ENCODE measurements at places on chromosomes 4 and X.
A peak's percentile ranks its signal among the peaks of the same experiment; 100 is the strongest.

GRCh38 chr4:11436673-11437072 is 8.0 kb upstream of the HS3ST1 start:
- peak; percentile 12 for DNase-seq

DNA sequence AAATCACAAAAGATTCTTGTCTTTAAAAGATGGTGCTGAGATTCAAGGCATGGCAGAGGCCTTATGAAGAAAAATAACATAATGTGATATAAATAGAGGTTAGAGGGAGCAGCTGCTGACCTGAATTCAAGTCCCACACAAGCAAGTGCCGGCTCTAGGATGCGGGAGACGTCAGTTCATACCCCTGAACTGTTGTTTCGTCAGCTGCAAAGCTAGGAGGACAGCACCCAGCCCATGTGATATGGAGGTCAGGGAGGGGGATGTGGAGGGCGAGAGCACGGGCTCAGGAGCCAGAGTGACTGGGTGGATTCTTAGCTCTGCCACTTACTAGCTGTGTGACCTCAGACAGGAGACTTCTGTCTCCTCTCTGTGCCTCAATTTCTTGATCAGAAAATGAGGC is 77.9 kb downstream of the JAKMIP1 start:
- no peak for DNase-seq

DNA sequence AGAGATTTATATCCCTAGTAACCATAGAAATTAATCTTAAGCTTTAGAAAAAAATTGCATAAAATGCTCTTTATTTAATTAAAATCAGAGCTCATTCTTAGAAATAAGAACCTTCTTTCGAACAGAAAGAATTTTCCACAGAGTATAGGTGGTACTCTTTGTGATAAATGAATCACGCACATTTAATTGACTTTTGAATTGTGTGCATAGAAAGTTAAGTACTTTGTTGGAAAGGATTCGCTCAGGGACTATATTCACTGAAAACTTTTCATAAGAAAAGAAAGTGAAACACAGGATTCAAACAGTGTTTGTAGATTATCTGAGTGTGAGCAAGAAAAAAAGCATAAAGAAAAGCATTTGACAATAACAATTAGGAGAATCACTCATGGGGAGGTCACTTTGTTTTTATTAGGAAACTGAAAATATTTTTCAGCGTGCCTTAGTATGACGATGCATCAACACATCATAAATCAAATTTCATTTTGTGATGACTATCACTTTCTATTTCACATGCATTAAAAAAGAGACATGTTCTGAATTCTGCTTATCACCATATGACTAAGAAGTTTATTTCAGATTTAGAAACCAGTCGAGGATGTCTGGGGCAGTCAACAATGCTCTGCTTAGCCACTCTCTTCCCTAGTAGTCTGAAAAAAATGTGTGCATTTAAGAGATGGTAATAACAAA is 49.5 kb downstream of the STX18 start:
- no peak for DNase-seq

GRCh38 chrX:3154386-3154975 is 113.2 kb downstream of the ARSF start:
- DNase-seq = no peak

- no peak for DNase-seq
These were observed 18.0 kb upstream of the TMSB4X start for GRCh38 chrX:12956704-12957534.

DNA sequence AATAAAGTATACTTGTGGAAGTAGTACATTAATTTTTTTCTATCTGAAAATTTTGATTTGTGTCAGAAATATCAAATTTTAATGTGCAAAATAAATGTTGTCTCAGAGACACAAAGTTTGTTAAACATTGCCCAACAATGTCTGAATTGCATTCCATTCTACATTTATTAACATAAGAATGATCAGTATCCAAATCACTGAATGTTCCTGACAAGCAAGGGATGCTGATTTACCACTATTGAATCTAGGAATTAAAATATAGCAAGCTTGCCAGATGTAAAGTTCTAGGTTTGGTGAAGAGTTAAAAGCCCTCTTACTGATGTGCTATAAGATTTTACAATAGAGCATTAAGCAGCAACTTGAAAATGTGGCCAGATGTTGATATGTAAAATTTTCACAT is 489.2 kb upstream of the CTSO start:
- no peak for DNase-seq

GRCh38 chr4:12791536-12791935 is 692.6 kb downstream of the RAB28 start:
- DNase-seq = no peak

DNA sequence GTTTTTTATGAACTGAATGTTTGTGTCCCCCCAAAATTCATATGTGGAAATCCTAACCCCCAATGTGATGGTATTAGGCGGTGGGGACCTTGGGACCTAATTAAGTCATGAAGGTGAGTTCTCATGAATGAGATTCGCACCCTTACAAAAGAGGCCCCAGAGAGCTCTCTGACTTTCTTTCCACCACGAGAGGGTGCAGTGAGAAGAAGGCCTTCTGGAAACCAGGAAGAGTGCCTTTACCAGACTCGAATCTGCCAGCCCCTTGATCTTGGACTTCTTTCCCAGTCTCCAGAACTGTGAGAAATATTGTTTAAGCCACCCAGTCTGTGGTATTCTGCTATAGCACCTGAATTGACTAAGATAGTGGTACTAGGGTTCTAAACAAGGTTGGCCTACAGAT is 40.8 kb downstream of the STK26 start:
- peak; percentile 15 for DNase-seq

GRCh38 chr4:120156120-120156718 is 89.6 kb upstream of the MAD2L1 start:
- peak; percentile 12 for DNase-seq

DNA sequence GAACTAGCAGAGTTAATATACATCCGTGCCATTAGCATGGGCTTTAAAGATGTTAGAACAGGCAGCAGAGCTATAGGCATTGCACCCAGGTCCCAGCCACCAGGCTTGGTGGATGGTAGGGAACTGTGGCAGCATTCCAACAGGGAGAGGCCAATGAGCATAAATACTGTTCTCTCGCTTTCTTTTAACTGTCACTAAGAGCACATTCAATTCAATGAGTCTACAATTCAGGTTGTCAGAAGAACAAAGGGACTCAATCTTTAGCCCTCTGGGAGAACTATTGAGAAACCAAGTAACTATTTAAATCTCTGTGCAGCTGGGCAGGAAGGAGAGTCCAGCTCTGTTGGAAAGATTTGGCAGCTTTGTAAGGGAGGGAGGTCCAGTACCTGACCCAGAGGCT is 165.6 kb downstream of the CHIC1 start:
- DNase-seq = peak; percentile 18

DNA sequence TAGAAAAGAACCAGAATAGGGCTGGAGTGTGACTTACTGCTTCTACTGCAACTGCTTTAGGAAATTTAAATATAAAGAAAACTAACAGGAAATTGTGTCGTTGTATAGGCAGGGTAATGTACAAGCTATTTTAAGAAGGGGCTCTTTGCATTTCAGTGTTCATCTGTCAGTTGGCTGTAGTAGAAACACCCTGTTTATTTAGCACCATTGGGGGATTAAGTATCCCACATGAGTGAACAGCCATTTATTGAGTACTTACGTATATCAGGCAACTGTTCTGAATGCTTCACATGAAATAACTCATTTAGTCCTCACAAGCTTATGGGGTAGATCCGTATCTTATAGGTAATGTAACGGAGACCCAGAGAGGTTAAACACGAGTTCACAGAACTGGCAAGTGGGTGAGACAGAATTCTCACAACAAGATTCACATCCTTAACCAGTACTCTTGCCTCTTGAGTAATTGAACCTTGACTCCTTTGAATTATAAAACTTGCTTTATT is 23.9 kb downstream of the STIM2 start:
- DNase-seq = no peak

DNA sequence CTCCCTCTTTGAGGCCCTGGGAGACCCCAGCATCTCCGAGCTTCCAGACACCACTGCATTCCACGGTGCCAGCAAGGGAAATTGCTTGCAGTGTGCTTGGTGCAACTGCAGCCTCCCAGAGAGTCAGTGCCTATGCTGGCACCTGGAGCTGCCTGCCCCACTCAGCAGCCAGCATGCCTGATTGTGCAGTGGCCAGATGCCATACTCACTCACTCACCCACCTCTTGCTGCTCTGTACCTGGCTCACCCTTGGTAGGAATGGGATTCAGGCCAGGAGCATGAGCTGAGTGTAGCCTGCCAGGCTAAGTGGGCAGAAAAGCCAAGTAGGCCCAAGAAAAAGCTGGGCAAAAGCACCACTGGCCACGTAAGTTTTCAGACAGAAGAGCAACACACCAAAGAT is 651.4 kb downstream of the GABRG1 start:
- no peak for DNase-seq

- DNase-seq = no peak
These were observed 176.8 kb downstream of the LARP7 start for GRCh38 chr4:112813790-112814189.

- no peak for DNase-seq
These were observed 102.9 kb upstream of the ARSJ start for GRCh38 chr4:114082348-114082747.

DNA sequence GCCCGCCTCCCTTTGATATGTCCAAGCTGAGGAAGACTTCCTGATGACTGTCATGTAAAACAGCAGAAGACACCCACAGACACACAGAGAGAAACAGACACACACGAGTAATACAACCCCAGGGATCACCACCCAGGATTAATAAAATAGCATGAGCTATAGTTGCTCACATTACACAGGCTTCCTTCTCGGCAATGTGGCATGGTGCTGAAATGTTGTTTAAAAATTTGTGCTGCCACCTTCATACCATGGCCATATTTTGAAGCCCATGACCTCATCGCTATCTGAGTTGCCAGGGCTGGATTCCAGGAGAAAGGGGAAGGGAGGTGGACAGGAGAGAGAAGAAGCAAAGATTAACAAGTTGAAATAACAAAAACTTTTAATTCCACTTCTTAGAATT is 111.7 kb downstream of the SYNPO2 start:
- DNase-seq = no peak

DNA sequence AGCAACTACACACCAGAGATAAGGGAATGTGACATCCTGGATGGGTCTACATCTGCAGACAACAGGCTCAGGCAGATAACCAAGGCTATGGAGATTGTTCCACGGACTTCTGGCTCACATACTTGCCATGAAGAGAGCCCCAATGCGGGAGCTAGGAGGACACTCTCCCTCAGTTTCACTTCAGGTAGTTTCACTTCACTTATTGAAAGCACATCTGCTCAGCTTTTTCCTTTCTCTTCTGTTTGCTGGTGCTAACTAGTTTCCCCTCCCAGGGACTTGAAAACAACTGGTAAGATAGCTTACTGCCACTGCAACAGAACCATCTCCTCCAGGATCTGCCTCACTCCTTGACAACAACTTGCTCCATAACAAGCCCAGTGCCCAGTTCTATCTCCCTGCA is 1.4 kb upstream of the CT47C1 start:
- DNase-seq = no peak

DNA sequence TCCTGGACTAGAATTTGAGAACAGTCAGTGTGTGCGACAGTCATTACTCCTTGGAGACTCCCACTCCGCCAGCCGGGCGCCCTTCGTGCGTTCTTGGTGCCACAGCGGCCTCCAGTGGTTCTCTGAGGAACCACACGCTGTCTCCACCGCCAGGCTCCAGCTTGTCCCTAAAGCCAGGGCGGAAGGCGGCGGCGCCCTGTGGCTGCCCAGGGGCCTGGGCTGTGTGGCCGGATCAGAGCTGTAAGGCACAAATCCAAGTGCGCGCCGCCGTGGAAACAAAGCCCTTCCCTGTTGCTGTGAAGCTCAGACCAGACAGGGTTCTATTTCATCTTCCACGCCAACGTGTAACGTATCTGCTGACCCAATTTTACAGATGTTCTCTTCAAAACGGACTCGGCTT is 34.2 kb downstream of the IDS start:
- peak; percentile 96 for DNase-seq

- no peak for DNase-seq
These were observed 53.8 kb downstream of the CXCL1 start for GRCh38 chr4:73922766-73923630.

DNA sequence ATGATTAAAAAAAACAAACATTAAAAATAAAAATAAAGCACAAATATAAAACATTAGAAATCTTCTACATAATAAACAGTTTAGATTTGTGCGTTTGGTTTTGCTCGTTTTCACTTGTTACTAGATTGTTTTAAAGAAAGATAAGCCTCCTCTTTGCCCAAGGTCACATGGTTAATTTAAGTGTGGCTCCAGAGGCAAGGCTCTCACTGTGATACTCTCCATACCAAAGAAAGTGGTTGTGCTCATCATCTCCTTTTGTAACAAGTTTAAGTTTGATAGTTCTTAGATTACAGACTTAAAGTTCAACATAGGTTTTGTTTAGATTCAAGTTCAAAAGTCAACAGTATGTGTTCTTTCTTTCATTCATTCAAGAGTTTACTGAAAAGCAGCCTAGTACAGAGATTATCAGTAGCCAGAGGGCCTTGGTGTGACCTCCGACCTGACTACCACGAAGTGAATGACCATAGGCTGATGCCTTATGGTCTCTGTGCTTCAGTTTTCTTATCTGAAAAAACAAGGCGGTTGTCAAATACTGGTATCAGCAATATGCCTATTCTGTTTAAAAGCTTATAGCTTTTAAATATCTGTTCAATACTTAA is 133.2 kb downstream of the ZAR1 start:
- DNase-seq = no peak

DNA sequence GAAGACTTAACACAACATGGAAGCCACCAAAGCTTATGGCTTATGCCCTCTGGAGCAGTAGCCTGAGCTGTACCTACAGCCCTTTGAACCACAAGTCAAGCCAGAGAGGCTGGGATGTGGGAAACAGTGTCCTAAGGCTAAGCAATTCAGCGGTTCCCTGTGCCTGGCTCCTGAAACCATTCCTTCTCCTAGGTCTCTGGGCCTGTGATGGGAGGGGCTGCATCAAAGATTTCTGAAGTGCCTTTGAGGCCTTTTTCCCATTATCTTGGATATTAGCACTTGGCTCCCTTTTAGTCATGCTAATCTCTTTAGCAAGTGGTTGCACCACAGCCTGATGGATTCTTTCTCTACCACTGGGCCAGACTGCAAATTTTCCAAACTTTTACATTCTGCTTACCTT is 140.5 kb upstream of the NUDT10 start:
- peak; percentile 64 for DNase-seq

DNA sequence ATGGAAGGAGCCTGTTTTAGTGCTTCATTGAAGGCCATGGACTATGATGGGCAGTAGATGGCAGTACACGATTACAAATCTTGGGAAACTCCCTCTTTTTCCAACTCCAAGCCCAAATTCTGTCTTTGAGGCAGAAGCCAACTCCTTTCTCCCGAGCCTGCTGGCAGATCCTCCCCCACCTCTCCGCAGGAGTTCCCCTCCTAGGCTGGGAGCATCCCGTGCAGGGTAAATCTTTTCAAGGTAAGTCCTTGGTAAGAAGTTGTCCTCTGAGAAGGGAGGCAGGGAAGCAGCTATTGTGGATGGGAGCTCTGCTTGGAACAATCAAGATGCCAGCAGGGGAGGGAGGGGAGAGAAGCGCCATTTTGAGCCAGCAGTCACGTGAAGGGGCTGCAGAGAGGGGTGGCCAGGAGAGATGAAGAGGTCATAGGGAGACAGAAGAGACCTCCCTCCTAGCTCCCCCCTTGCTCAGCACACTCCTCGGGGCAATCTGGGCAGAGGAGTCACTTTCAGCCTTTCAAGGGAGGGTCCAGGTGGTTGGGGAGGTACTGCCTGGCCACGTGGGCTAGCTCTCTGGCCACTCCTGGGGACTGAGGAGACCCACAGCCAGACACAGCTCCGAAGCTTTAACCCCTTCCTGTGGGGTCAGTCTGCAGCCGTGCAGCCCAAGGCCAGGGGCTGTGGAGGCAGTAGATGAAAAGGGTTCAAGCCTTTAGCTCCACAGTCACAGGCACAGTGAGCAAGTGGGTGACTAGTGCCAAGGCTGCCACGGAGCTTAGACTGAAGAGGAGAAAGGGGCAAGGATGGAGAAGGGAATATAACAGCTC is 9.6 kb downstream of the CC2D2A start:
- DNase-seq = peak; percentile 93
